ENCODE measurements at places on chromosomes 4 and X.

- DNase-seq, result no peak
Measured at GRCh38 chr4:53815281-53815680, 224.0 kb upstream of the LNX1 start.

- DNase-seq, result no peak
Measured at GRCh38 chr4:107987916-107988762, 1.6 kb upstream of the HADH start.

DNA sequence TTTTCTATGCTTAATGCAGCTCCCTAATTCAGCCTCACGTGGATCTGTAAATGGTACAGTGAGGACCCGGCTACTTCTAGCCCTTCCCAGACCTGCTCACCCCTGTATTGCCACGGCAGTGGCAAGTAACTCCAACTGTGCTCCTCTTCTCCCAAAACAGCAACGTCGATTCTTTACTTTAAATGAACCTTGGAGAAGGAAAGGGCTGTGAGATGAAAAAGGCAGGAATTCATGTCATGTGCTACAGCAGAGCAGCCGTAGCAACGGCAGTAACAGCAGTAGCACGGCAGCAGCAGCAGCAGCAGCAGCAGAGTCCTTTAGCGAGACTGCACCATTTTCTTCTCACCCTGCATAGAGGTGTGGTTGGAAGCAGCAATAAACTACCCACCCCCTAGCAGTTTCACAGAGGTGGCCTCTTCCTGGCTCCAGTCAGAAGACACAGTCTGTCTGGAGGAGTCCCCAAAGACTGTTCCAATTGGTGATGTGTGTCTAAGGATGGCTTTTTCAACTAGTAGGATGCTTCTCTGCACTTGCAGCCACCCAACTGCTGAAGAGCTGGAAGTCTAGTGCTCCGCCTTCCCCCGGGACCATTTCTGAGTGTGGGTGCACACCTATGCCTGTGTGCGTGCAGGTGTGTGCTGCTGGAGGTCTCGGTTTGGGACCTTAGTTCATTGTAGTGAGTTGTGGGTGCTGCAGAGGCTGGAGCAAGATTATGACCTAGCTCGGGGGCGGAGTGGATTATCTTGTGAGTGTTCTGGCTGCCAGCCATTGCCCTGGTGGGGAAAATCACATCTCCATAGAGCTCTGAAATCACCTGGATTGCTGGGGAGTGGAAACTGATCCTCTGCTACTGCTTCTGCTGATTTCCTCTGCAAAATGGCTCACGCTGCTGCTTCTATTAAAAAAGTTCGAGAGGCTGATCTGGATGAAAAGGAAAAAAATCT is 67.2 kb downstream of the ANK2 start:
- no peak for DNase-seq

DNA sequence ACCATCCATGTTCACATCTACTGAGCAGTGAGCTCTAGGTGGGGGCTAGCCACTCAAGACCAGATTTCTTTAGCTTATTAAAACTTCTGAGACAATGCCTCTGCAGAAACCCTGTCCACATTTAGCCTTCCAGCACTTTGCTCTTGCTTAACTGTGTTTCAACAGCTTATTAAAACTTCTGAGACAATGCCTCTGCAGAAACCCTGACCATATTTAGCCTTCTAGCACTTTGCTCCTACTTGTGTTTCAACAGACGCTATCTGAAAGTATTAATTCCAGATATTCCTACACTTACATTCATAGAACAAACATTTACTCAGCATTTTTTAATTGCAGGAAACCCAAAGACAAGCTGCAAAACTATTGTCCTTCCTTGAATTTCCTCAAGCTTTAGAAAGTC is 91.9 kb downstream of the SEL1L3 start:
- DNase-seq, result no peak

GRCh38 chr4:158125310-158125709 is 47.5 kb downstream of the GASK1B start:
- DNase-seq, result no peak

DNA sequence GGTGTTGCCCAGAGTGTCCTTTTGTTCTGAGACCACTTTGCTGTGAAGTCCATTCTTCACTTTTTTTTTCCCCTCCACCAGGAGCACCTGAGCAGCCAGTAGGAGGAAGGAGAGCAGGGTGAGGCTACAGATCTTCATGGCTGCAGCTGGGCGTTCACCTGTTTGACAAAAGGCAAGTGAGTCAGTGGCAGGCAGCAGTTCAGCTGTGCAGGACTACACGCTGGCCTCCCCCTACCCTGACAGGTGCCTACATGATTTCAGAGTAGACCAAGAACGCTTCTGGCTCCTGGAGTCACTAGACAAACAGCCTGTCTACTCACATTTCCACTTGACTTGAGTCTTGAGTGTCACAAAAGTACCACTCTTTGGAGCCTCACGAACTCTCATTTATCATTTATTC is 2.0 kb downstream of the FGFBP1 start:
- DNase-seq, result no peak

DNA sequence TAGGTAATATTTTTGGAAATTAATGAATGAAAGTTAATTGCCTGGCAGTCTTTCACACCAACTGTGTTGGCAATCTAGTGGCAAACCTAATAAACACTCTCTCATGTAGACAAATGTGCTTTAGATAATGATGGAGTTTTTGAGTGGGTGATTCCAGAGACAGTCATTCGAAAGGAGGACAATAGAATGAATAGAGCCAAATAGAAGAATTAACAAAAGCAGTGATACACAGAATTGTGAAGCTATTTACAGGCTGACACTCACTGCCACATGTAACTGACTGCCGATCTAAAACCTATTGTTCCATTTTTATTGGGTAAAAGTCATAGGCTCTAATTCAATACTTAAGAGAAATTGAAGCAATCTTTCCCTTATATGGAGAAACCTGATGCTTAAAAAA is 338.5 kb downstream of the PCDH7 start:
- no peak for DNase-seq

GRCh38 chrX:140346729-140347128 is 158.1 kb downstream of the SOX3 start:
- DNase-seq, result no peak

DNA sequence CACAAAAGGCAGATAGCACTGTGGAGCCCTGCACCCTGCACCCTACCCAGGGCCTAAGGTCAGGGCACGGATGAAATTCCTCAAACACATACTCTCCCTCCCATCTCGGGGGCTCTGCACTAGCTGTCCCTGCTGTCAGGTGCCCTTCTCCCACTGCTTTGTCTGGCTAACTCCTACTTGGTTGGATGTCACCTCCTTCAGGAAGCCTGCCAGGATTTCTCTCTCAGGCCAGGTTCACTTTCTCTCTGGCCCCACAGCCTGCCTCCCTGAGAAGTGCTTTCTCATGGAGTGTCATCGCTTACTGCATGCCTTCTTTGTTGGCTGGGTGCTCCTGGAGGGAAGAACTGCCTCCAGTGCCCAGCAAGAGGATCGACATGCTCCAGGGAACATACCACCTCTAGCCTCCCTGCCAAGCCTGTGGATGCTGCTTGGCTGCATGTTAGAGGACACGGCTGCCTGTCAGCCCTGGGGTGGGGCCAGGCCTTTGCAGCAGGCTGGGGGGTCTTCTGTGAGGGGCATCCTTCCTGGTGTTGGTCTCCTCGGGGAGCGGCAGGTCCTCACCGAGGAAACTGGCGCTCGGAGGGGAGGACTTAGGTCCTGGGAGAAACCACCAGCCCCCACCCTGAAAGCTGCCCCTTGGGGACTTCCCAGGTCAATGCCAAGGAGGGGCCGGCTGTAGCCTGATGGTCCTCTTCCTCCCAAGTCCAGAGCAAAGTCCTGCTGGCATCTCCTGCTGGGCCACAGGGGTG is 15.0 kb downstream of the ABLIM2 start:
- no peak for DNase-seq

- no peak for DNase-seq
Measured at GRCh38 chrX:130084631-130085237, 25.6 kb downstream of the ELF4 start.

GRCh38 chr4:79294064-79294463 is 31.8 kb downstream of the NAA11 start:
- DNase-seq, result no peak

DNA sequence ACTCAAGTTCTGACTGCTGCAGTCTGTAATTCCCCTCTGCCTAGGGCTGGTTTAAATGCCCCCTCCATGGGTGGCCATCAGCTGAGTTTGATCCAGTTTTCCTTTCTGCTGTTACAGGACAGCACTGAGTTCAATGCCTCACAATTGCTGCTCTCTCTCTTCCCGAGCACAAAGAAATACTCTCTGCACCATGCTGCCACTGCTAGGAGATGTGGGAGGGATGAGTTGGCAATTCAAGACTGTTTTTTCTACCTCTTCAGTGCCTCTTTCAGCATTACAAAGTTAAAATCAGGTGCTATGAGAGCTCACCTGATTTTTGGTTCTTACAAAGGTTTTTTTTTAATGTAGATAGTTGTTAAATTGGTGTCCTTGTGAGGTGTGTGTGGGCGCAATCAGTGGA is 24.3 kb downstream of the CYSLTR1 start:
- DNase-seq, result no peak

DNA sequence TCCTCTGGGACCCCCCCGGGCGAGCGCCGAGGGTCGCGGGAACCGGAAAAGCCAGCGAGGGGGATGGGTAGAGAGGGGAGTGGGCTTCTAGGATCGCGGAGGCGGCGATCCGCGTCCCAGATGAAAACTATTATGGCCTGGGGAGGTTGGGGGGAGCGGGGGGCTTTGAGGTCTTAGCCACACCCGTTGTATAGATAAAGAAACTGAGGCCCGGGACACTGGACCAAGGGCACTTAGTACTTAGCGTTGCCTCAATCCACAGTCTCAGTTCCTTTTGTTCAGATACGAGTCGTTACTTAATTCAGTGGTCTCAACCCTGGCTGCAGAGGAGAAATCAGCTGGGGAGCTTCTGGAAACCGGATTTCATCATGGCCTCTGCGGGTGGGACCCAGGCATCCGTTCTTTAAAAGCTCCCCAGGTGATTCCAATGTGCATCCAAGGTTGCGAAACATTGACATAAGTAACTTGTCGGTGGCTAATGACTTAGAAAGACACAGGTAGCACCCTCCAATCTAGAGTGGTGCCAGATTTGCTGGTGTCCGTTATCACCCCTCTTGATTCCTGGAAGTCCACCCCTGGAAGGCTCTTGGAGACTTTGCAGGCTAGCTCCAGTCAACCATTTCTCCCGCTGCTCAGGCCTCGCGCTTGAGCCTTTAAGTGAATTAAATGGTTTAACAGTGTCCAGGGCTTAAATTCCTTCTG is 90.7 kb downstream of the GEMIN8 start:
- no peak for DNase-seq

- no peak for DNase-seq
Measured at GRCh38 chrX:108610141-108610540, 126.2 kb downstream of the IRS4 start.

GRCh38 chr4:10619855-10620254 is 64.7 kb downstream of the CLNK start:
- no peak for DNase-seq

DNA sequence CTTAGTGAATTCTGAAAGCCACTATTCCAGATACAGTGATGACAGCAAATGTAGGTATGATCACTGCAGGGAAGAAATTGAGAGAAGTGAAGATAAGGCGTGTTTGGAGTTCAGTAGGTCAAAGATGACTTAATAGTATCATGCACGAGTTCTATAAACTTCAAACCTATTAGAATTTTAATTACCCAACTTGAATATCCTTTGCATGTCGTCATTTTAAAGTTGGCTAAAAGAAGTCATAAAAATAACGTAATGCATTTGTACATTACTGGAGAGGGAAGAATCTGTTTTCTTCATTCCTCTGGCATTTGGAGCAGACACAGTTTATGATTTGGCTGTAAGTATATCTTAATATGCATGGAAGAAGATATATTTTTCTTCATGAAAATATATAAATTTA is 68.6 kb upstream of the MXRA5 start:
- DNase-seq, result no peak

DNA sequence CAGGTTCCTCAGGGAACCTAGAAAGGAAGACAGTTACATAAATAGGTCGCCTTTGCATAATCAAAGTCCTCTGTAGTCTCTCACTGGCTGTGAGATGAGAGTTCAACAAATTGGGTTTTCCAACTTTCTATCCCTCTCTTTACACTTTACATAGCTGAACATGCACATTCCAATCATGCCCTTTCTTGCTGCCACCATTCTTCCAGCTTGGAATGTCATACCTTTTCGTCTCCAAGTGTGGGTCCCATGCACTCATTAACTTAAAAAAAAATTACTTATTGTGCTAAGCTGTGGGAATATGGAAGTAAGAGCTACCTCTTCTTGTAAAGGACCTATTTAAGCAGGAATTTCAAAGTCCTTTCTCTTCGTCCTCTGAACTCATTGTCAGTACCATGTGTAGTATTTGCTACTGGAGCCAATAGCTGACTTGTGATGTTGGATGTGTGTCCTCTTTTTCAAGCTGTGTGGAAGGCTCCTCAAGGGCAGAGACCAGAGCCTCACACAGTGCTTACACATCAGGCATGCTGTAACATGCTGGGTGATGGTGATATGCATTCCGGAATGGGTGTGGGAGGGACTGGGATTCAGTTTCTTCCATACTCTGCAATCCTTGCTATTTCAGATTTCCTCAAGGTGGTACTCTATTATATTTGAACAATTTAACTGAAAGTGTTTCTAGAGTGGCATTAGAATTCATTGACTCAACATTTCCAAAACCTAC is 7.1 kb downstream of the ENOPH1 start:
- DNase-seq, result no peak

DNA sequence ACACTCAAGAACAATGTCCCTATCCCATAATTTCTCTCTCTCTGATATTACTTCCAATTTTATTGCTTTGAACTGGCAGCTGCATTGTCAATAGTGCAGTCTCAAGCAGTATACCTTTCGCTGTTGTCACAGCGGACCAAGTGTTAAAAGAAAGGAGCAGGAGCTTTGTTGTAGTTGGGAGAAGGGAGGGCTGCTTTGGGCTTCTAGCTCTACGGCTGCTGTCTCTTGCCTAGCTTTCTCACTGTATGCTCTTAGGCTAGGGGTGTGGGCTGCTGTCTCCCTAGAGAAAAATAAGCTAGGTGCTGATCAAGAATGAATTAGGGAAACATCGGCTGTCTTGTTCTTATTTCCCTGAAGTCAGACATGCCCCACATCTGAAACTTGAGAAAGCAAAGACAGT is 52.5 kb downstream of the TRPC5OS start:
- no peak for DNase-seq

DNA sequence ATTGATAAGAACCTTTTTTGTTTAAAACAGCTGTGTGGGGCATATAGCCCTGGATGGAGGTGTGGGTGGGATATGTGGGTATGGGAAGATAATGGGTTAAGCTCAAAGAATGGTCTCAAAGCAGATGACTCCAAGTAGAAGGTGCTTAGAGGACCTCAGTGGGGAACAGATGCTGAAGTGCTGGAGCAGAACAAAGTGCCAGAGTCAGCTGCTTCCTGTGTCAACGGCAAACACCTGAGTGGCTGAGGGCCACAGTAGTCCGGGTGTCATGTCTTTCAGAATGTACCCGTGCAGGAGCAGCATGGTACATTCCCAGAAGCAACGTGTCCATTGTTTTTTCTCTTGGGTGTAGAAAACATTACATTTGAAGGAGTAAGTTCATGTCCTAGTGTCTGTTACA is 210.6 kb downstream of the CCNG2 start:
- DNase-seq, result no peak

GRCh38 chr4:93319041-93319440 is 509.5 kb upstream of the ATOH1 start:
- DNase-seq, result no peak
